ENCODE measurements at places on chromosomes 5 and 9.

- peak; percentile 7 for DNase-seq
Observed at GRCh38 chr5:78162253-78162862, 132.1 kb downstream of the AP3B1 start.

- DNase-seq = no peak
Observed at GRCh38 chr9:93252781-93253530, 69.0 kb downstream of the WNK2 start.

- DNase-seq = no peak
Observed at GRCh38 chr5:116674881-116675625, 100.4 kb upstream of the SEMA6A start.

GRCh38 chr9:71048280-71048679 is 73.1 kb downstream of the TRPM3 start:
- DNase-seq = no peak

DNA sequence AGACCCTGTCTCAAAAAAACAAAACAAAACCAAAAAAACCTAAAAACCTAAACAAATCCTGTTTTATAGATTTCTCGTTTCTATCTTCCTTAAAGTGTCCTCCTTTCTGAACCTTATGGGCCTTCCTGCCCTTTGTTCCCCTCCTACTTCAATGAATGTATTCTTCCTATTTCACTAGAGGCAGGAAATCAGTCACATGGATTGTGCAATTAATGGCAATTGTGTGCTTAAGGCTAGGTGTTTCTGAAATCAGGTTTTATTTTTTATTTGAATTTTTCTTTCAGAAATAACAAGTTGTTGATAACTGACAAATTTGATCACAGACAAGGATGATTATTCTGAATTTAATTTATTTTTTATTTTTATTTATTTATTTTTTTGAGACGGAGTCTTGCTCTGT is 220.6 kb upstream of the SEMA6A start:
- DNase-seq = no peak

- peak; percentile 67 for DNase-seq
Observed at GRCh38 chr9:89454498-89455355, 43.2 kb downstream of the SEMA4D start.

- DNase-seq = no peak
Observed at GRCh38 chr9:29514862-29515261, 1941.6 kb upstream of the C9orf72 start.

DNA sequence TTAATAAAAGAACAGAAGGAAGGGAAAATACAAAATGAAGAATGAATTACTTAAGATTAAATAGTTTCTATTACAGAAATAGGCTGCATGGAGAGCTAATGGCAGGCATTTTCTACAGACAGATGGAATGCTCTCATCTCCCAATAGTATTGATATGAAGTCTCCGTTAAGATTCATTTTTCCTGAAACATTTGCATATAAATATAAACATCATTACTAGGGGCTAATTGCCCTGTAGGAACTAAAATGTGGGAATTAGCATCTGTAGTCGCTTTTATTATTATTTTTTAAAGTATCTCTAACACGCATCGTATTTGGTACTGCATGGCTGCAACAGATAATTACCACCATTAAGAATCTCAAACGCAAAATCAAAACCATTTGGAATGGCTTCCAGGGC is 2275.5 kb downstream of the MAT2B start:
- no peak for DNase-seq

DNA sequence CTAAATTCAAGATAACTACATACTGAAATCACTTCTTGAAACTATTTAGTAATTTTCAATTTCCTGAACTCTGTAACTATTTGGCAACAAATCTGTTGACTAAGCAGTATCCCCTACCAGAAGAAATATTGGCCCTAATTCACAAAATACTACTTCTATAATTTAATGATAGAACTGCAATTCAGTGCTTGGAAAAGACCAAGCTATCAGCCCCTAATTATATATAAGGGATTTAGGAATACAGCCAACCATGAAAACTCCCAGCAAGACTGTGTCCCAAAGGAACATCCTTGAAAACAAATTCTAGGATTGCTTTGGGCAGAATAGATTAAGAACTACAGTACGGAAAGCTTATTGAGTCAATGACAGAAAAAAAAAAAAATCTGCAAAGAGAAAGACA is 169.2 kb downstream of the RAB3C start:
- DNase-seq = no peak

DNA sequence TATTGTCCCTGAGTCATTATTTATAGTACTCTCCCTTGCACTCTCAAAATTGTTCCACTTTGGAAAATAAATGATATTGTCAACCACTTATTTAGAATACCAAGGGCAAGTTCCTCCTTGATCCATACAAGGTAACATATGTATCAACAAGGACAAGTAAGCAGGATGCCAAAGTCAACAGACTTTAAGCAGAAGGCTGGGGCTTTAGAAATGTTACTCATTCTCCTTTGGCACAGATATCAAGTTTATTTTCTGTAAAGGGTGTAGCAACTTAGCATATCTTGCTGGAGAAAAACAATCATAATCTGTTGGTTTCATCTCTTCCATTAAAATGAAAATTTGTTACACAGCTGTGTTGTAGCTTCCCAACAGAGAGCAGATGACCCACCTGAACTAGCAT is 248.7 kb upstream of the SLC30A5 start:
- DNase-seq = no peak

GRCh38 chr9:107284636-107285035 is 1.6 kb downstream of the RAD23B start:
- no peak for DNase-seq

DNA sequence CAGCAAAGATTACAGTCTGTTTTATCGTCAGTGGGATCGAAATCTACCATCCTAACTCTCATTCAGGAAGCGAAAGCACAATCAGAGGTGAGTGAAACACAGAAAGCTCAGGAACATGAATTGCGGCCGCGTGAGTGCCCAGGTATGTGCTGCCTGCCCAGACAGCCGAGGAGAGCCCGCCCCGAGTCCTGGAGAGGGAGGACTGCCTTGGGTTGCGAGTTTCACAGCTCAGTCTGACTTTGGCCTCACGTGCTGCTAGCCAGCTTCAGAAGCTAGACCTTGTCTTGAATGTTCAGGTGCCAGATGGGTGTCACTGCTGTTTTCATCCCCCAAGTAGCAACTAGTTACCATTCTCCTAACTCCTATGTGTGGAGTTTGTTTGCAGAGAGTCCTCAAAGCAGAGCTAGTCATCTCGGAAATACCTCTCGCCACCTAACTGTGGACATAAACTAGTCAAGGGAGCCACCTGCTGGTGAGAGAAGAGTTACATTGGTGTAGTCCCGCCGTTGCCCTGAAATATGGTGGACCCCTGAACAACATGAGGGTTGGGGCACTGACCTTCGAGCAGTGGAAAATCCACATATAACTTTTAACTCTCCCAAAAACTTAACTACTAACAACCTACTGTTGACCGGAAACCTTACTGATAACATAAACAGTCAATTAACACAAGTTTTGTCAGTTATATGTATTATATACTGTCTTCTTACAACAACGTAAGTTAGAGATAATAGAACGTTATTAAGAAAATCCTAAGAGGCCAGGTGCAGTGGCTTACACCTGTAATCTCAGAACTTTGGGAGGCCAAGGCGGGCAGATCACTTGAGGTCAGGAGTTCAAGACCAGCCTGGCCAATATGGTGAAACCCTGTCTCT is 80.9 kb downstream of the GOLPH3 start:
- peak; percentile 73 for DNase-seq

- DNase-seq = no peak
Observed at GRCh38 chr5:165627548-165628170, 2122.2 kb downstream of the MAT2B start.

- DNase-seq = no peak
Observed at GRCh38 chr9:121048618-121049017, 1.5 kb downstream of the C5 start.

DNA sequence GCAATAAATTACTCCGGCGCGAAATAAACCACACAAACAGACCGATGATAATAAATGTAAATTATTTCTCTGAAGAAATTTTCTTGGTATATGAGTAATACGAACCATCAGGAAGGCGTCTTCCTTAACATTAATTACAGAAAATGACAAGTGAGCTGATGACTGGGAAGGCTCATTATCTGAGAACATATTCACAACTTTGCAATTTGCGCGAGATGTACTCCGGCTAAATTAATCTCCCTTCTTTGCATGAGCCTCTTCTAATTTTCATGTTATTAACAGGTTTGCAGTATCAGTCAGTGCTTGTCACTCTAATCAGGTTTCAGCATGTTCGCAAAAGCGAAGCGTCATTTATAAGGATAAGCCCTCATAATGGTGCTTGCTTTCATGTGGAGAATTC is 218.9 kb upstream of the MVB12B start:
- no peak for DNase-seq

DNA sequence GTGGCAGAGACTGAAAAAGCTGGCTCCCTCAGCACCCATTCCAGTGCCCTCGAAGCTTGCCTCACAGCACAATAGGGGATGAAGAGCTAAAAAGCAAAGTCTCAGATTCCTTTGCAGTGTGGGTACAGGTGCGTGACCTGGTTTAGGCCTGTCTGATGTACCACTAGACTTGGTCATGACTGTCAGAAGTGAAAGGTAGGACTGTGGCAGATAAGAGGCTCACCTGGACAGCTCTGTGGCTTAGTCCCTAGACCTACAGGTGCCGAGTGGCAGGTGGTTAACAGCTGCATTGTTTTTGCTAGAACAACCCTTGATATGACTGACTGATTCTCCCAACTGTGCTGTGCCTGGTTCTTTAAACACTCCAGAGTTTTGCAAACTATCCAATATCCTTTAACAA is 14.7 kb upstream of the SFXN1 start:
- no peak for DNase-seq

DNA sequence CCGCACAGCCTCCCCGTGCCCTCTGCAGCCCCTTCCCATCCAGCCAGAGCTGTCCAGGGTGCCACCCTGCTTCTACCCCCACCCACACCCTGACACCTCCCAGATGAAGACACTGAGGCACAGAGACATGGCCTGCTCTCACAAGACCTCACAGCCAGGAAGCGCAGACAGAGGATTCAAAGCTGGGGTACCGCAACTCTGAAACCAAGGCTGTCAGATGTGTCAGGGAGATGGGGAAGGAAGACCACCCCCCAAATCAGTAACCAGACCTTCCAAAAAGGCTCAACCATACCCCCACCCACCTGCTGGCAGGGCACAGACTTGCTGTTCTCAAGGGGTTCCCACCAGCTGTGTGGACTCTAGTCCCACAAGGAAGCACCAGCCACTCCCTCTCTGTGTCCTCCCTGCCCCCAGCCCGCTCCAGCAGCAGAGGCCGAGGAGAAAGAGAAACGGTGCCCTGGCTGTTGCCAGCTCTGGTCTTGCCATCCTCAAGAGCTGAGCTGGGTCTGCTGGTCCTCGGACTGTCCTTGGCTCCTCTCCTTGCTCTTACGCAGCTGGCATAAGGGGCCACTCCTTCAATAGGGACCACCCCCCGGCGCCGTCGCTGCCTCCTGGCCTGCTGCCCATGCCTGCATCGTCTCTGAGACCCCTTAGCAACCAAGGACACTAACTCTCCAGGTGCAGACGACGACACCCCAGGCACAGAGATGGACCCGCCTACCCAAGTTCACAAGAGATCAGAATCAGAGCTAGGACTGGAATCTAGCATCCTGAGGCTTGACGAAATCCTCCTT is 699 bp downstream of the AKNA start:
- DNase-seq = peak; percentile 44

- DNase-seq = no peak
Observed at GRCh38 chr5:56783261-56783660, 32.1 kb upstream of the MAP3K1 start.

GRCh38 chr5:176530983-176531901 is 6.0 kb downstream of the RNF44 start:
- peak; percentile 35 for DNase-seq

DNA sequence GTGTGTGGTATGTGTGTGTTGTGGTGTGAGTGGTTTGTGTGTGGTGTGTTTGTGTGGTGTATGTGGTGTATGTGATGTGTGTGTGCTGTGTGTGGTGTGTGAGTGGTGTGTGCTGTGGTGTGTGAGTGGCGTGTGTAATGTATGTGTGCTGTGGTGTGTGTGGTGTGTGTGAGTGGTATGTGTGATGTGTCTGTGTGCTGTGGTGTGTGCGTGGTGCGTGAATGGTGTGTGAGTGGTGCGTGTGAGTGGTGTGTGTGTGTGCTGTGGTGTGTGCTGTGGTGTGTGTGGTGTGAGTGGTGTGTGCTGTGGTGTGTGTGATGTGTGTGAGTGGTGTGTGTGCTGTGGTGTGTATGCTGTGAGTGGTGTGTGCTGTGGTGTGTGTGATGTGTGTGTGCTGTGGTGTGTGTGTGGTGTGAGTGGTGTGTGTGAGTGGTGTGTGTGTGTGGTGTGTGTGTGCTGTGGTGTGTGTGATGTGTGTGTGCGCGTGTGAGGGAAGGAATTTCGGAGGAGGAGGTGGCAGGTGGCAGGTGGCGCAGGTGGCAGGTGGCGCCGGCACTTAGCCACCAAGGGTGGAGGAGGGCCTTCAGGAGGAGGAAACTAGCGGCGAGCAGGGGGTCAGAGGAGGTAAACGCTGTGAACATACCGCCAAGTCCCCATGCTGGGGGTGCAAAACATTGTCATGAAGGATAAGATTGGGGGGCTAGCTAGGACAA is 191.8 kb downstream of the MELK start:
- DNase-seq = no peak

DNA sequence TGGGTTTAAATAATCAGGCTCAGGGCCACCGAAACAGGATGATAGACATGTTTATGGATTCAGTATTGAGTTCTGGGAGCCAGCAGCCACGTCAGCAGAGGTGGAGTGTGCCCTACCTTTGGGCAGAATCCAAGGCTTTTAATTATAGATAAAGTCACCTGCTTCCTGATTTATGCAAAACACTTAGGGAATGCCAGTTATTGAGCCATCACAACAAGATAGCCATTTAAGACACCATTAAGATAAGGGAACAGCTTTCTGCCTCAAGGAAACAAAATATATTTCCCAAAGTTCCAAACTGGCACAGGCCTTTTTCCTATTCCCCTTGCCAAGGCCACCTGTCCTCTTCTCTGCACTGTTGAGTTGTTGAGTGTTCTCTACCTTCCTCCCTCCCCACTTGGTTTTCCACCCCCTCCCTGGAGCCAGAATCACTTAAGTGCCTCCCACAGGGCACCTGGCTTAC is 2.4 kb downstream of the CCL28 start:
- no peak for DNase-seq

DNA sequence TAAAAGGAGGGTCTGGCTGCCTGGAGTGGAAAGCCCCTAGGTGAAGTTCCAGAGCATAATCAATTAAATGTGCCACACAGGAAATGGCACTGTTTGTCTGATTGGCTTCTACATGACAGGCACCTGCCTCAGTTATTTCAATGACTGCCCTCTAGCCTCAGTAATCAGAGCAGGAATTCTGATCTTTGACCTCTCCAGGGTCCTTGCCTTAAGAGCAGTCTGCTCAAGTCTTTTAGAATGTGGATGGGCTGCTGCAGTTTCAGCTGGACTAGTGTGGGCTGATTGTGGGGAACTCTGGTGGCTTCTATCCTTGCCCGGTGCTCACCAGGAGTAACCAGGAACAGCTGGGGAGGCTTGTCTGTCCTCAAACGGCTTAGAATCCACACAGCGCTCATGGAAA is 98.9 kb downstream of the LIX1 start:
- no peak for DNase-seq

GRCh38 chr9:94801234-94801633 is 74.7 kb downstream of the AOPEP start:
- DNase-seq = no peak

All from CD4-positive, alpha-beta T cell treated with Interleukin-6 for 4 hours (primary cell).